Activated CD4-positive, alpha-beta T cell treated with anti-CD3 and anti-CD28 coated beads for 24 hours (primary cell): ENCODE measurements at places on chromosomes 12 and 14.

DNA sequence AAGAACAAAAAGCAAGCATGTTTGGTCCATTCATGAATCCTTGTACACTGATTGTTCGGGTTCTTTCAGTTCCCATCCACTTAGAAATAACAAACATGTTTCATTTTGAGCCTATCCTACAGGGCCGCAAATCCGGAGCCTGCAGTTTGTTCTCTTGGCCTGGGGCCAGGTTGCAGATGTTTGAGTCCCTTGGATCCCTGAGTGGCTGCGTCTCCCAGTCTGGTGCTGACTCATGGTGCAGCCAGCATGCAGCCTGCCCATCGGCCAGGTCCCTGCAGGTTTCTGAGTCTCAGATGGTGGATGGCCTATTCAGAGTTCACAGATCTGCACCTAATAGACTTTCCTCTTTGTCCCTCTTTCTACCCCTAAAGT is 1.9 kb upstream of the DYNC1H1 start:
- no peak for DNase-seq

- DNase-seq: no peak
These were observed 1.1 kb downstream of the MGST1 start for GRCh38 chr12:16348435-16349130.

- no peak for DNase-seq
These were observed 21.3 kb downstream of the POU6F1 start for GRCh38 chr12:51196547-51196946.

DNA sequence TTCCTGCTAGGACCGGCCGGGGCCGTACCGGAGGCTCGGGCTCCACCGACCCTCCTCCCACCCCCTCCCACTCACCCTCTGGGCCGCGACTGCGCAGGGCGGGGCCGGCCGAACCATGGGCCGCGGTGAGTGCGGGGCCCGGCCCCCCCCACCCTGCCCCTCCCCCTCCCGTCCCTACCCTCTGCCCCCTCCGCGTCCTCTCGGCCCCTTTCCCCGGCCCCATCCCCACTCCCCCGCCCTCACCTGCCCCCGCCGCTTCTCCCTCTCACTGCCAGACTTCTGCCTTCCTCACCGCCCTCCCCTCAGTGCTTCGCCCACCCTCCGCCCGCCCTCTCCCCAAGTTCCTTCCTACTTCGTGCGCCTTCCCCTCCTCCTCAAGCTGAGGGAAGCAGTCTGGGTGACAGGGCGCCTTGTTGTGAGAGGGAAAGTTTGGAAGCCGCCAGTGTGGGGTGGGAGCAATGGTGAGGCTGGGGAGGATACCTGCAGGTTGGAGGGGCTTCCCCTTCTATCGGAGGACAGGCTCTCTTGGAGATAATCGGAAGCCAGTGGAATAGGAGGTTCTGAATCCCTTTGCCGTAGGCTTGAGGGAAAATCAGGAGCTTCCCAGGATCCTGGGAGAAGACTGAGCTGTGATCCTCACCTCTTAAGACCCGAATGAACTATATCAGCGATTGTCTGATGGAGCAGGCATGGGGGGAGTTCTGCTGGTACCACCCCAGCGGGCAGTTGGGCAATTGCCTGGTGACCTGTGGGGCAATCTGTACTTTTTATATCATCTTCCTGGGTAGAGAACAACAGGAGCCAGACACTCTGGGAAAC is 472 bp downstream of the MBD6 start:
- DNase-seq: no peak

- no peak for DNase-seq
These were observed 55.3 kb upstream of the AMN1 start for GRCh38 chr12:31783996-31784645.

- DNase-seq: no peak
These were observed 111.9 kb upstream of the ARHGAP5 start for GRCh38 chr14:31965071-31965734.

DNA sequence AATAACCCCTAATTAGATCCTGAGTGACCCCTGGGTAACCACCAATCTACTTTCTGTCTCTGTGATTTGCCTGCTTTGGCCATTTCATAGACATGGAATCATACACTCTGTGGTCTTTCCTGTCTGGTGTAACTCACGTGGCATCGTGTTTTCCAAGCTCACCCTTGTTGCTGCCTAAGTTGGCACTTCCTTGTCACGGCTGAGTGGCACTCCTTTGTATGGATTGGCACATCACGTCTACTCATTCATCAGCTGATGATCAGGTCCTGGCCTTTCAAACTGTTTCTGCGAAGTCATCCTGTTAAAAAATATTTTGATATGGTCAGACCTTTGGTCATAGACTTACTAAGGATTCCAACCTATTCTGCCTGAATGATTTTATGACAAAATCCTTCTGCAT is 87.7 kb downstream of the GLT1D1 start:
- no peak for DNase-seq

GRCh38 chr12:39127401-39127800 is 222.0 kb upstream of the CPNE8 start:
- DNase-seq: no peak

GRCh38 chr12:54021432-54022013 is 6.7 kb upstream of the HOXC6 start:
- no peak for DNase-seq

GRCh38 chr12:84355561-84355960 is 557.0 kb downstream of the SLC6A15 start:
- no peak for DNase-seq

GRCh38 chr14:29705801-29706200 is 221.8 kb downstream of the PRKD1 start:
- no peak for DNase-seq

GRCh38 chr12:45208604-45209487 is 7.0 kb upstream of the ANO6 start:
- DNase-seq: no peak

DNA sequence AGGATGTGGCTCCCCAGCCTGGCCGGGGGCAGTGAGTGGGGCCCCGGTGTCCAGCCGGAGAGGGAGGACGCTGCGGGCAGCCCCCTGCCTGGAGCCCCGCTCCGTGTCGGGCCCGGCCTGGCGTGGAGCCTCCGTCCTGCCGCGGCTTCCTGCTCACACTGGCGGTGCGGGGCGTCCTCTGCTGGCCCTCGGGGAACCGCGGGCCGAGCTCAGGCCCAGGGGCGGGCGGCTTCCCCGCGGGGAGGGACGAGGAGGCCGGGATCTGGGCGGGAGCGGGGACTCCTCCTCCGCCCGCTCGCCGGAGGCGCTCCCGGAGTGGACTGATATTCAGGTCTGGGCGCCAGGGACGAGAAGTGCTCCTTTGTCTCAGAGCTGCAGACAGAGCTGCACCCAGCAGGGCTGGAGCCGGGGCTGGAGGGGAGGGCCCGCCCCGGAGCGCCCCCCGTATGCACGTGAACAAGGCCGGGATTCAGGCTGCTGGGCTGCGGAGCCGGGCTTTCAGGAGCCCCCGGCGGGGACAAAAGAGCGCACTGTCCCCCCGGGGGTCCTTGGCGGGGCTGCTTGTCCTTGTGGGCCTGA is 2.2 kb downstream of the MMP17 start:
- DNase-seq: no peak
